ENCODE measurements at places on chromosomes 11 and 22.

- no peak for DNase-seq
Measured at GRCh38 chr22:46085828-46086576, 64.3 kb upstream of the PPARA start.

- no peak for DNase-seq
Measured at GRCh38 chr22:31275576-31275975, 16.7 kb downstream of the PIK3IP1 start.

DNA sequence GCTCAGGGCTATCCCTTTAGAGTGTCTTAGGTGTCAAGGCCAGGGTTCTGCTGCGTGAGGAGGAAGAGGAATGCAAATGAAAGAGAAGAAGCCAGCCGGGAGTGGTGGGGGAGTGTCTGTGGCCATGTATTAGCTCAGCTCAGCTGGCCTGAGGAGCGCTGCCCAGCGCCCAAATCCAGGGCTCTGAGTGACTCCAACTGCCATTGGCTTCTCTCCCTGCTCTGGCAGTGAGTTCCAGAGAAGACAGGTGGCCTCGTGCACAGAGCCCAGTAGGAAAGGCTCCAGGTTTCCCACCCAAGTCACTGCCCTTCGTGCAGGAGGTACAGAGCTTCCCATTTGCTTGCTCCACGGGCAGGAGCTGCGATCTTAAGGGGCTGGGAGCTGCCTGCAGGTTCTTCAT, 302.0 kb downstream of the KIRREL3 start:
- no peak for DNase-seq

GRCh38 chr11:124190298-124191139, 7.4 kb downstream of the OR10D3 start:
- peak; percentile 44 for DNase-seq

- peak; percentile 27 for DNase-seq
Measured at GRCh38 chr22:40397396-40397795, 27.0 kb downstream of the SGSM3 start.

DNA sequence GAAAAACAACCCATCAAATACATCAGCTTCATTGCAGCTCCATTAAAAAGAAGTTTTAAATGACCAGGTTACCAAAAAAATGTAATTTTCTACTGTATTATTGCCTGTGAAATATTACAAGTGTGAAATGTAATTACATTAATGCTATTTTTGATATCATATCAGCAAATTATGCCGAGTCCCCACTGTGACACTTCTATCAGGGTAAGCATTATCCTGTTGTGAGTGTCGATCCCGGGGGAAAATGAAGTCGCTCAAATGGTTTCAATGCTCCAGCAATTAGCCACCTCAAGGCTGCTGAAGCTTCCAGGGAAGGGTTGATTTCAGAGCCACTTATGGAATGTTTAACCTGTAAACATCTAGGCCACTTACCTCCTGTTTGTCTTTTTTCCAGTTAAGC, 70.4 kb downstream of the RCN1 start:
- DNase-seq: no peak

GRCh38 chr11:43419460-43419859, 60.7 kb downstream of the TTC17 start:
- no peak for DNase-seq

DNA sequence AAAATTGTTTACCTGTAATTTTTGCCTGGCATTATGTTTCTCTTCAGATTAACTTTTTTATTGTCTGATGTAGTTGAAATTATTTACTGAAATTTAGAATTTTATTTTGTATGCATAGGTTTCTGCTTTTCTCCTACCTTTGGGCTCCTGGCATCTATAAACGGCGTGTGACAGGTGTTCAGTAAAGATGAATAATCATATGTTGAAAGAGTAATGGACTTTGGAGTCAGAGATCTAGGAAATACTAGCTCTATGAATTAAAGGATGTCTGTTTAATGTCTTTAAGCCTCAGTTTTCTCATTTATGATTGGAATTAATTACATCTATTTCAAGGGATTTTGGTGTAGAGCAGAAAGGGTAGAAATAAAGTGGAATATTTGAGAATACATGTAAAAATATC, 7.2 kb upstream of the ANGPTL5 start:
- no peak for DNase-seq

DNA sequence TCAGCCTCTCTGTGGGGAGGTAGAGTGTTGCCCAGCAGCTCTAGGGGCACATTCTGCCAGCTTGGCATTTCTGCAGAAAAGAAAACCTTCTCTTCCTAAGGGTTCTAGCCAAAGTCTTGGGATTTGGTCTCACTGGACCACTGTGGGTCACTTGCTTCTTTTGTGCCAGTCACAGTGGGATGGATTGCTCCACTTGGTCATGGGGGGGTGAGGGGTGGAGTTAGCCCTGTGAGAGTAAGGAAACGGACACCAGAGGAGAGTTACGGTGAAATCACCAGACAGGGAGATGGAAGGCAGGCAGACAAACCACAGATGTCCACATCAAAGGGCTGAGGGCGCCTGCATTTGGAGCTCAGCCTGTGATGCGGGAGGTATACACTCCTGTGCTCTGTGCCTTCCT, 10.8 kb downstream of the SGSM1 start:
- DNase-seq: no peak

GRCh38 chr11:117833401-117833891, 8.9 kb upstream of the FXYD2 start:
- peak; percentile 85 for DNase-seq

GRCh38 chr22:20646415-20646814, 127.5 kb upstream of the SERPIND1 start:
- DNase-seq: no peak

DNA sequence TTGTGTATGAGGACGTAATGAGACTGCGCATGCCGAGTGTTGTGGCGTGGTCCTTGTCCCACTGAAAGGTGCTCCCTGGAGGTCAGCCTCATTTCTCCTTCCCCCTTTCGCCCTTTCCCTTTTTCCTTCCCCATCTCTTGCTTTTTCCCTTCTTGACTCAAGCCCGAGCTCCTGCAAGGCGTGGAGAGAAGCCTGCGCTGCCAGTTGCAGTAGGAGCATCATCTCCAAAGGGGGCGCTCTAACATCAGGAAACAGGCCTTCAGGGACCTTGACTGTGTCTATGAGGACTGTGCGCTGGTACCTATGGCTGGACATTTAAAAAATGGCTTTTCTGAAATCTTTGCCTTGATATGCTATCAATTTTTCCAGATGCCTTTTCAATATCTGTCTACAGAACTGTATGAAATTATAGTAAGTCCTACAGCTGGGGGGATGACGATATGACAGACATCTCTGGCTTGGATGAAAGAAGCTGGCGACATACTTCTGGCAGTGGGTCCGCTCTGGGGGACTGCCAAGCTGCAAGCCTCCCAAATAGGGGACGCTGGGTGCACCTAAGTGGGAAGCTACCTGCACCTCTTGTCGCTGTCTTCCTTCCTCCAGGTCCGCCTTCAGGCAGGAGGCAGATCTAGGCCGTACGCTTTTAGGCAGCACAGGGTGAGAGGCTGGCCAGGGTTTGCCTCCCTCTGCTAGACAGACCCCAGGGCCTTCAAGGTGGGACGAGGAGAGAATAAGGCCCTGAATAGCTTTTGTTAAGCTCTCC, 96.5 kb downstream of the NXPE2 start:
- DNase-seq: peak; percentile 87

DNA sequence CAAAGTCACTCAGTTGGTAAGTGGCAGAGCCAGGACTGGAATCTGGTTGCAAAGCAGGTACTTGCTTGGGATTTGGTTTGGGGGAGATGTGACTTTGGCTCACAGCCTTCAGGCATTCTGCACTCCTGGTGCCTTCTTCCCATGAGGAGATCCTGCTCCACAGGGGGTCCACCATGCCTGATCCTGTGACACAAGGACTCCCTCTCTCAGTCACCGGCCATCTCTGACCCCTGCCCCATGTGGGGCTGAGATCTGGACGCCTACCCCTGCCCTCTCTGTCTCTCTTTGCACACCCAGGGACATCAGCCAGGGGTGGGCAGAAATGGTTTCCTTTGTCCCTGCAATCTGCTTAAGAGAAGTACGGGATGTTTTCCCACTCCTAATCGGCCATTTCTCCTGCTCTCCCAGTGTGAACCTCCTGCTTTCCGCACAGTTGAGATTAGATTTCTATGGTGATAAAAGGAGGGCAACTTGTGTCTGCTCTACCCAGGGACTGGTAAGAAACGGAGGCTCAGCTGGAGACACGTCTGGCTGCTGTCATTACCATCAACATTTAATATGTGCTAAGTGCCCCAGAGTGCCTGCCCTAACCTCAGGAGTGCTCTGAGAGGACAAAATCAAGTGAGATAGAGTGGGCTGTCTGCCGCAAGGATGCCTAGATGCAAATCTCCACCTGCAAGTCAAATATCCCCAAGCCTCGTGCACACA, 11.1 kb upstream of the FXYD6 start:
- no peak for DNase-seq

GRCh38 chr11:372809-373715, 3.8 kb downstream of the B4GALNT4 start:
- DNase-seq: no peak

DNA sequence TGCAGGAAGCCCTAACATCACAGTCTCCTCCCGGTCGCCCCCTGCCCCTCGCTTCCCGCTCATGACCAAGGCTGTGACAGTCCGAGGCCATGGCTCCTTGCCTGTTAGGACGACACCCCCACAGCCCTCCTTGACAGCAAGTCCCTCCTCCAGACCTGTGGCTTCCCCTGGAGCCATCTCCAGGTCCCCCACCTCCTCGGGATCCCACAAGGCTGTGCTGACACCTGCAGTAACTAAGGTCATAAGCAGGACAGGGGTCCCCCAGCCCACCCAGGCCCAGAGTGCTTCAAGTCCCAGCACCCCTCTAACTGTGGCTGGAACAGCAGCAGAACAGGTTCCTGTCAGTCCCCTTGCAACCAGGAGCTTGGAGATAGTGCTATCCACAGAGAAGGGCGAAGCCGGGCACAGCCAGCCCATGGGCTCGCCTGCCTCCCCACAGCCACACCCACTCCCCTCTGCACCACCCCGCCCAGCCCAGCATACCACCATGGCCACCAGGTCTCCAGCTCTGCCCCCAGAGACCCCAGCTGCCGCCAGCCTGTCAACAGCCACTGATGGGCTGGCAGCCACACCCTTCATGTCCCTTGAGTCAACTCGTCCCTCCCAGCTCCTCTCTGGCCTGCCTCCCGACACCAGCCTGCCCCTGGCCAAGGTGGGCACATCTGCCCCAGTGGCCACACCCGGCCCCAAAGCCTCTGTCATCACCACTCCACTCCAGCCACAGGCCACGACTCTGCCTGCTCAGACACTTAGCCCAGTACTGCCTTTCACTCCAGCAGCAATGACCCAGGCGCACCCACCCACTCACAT, 63.2 kb downstream of the OTOG start:
- DNase-seq: no peak

DNA sequence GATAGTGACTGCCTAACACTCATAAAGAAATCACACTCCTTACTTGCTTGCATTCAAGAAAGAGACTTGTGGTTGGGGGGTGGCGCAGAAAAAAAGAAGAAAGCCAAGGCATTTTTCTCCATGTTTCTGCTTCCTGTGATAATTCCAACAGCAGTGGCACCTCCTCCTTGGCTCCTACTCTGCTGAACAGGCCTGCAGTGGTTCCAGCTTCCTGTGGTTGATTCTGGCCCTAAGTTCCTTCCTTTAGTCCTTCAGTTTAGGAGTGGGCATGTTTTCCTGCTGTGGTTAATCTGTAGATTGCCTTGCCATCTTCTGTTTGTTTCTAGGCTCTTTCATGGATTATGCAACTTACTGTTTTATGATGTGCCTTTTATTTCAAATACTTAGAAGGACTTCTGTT, 940.4 kb downstream of the DLG2 start:
- no peak for DNase-seq

- DNase-seq: no peak
Measured at GRCh38 chr11:41003339-41004282, 455.8 kb downstream of the LRRC4C start.

GRCh38 chr11:38968951-38969350, 2370.9 kb upstream of the RAG2 start:
- no peak for DNase-seq

- no peak for DNase-seq
Measured at GRCh38 chr22:40422558-40423309, 52.3 kb downstream of the SGSM3 start.

DNA sequence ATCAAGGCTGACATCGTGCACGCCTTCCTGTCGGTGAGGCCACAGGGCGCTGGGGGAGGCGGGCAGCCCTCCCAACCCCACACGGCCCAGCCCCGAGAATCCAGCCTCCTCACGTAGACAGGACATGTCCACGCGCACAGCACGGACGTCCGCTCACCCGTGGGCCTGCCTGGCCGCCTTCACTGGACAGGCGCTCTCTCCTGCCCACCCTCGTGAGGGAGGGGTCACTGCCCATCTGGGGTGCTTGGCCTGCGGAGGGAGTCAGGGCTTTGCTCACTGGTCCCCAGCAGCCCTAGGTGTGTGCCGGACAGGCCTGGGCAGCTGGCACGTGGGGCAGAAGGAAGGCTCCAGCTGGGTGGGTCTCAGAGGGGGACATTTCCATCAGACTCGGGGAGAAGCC, 32.0 kb downstream of the MOB2 start:
- no peak for DNase-seq

GRCh38 chr22:24699876-24700275, 74.6 kb downstream of the PIWIL3 start:
- peak; percentile 70 for DNase-seq

DNA sequence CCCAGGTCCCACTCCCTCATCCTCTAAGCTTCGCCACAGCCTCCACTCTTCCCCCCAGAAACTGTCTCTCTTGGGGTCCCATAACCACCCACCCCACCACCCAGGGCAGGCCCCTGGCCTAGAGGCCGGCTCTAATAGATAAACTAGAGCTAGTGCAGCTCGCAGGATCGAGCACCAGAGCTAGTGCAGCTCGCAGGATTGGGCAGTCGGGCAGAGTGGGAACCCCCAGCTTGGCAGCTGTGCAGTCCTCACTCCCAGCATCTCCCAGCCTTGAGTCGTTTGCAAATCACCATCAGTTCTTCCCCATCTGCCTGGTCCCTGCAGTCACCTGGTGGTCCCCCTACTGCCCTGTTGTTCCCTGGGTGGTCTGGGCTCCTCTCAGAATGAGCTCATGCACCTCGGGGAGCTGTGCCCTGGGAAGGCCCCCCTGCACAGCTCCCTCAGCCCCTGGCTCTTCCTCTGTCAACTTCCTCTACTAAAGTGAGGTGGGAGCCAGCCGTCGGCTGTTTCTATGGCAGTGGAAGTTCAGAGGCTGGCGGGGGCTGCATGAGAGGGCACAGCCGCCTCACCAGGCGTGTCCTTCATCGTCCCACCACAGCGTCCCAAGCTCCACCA, 15.5 kb upstream of the SHANK2 start:
- no peak for DNase-seq

GRCh38 chr11:83836883-83837654, 550.9 kb upstream of the CCDC90B start:
- DNase-seq: peak; percentile 49

- DNase-seq: no peak
Measured at GRCh38 chr11:5489576-5490357, 1.3 kb downstream of the OR52D1 start.
